ENCODE measurements at places on chromosomes 1 and 21. TPM values are rescaled to one million over a fixed set of nuclear protein-coding genes. Genes with fewer than 3 reads are reported as not detected.

- H3K4me1 ChIP-seq = no peaks in the 10 kb centered on the region
- DNase-seq = no peak
- no peaks in the 10 kb centered on the region for H3K36me3 ChIP-seq
Observed at GRCh38 chr1:209062081-209062620, 521.4 kb upstream of the CAMK1G start.

DNA sequence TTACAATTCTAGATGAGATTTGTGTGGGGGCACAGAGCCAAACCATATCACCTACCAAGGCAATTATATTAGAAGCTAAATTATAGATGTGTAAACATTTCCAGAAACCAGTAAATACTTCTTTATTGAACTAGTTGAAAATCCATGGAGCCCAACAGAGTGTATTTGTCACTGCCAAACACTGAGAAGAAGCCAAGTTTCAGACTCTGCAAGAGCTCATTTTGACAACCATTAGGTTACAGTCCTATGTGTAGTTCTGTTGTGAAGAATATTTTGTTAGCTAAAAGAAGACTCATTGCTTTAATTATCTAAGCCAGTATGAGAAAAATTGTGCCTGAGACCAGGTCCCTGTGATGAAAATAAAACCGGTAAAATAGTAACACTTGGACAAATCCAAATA lies 358.9 kb upstream of the SGIP1 start:
- H3K27ac ChIP-seq = no peak overlapping the region
- no peaks in the 10 kb centered on the region for H3K36me3 ChIP-seq
- no peak overlapping the region for H3K4me3 ChIP-seq
- no peaks in the 10 kb centered on the region for H3K27me3 ChIP-seq

DNA sequence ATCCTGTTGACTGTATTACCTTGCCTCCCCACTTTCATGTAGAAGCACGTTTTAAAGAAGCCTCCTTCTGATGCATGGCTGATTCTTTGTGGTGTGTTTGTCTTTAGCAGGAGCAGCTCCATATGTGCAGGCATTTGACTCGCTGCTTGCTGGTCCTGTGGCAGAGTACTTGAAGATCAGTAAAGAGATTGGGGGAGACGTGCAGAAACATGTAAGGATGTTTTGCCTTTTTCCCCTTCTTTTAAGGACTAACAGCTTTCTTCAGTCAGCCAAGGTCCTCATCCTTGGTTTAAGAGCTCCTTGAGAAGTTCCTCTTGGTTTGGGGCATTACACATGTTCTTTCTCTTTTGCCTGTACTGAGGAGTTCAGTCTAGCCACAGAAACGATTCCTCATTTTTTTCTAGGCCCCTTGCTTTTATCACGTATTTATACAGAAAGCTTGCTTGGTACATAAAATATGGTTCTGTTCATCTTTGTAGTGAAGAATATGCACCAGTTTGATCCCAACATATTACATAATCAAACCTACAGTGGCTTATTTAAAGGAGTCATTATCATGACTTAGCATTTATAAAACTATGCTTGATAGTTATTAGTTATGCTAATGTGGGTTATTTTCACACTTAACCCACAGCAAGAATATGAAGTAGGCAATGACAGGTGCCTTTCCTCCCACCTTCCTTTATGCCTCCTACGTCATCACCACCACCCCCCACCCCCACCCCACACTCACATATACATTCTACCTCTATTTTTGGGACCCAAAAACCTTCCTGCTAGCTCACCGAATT lies 19.6 kb downstream of the CAP1 start:
- peak overlapping the region; percentile 62 for H3K27ac ChIP-seq
- H3K4me3 ChIP-seq = peak overlapping the region; percentile 30
- peaks cover 72% of the 10 kb centered on the region for H3K4me1 ChIP-seq
- peaks cover 79% of the 10 kb centered on the region for H3K36me3 ChIP-seq

DNA sequence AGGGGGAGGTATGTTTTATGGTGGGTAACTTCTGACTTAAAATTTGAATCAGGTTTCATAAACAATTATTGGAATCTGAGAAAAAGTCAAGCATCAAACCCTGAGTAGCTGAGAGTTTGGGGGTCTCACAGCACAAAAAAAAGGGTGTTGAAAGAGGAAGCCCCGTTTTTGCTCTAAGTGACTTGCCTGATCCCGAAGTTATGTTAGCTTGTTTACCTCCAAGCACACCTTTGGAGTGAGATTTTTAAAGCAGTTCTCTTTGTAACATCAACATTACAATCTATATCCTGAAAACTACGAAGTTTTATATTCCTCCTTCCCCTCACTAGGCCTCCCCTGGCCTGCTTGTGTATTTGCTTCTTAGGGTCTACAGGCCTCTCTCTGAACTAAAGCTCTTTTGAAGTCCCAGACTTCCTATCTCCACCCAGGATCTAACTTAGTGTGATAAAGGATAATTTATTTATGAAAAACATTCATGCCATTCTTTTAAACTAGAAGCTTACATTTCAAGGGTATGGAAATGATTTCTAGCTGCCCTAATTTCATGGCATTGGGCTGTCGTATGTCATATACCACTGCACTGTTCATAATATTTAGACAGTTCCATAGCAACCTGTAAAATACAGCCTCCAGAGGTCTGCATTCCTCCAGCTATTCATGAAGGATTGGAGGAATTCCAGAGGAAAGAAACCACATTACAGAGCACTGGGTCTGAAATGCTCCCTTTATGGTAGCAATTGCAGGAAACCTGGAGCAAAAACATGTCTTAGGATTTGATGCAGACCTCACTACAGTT lies 36.1 kb upstream of the RGS1 start:
- H3K27ac ChIP-seq = peak overlapping the region; percentile 37
- no peak for DNase-seq
- H3K27me3 ChIP-seq = no peaks in the 10 kb centered on the region
- H3K4me1 ChIP-seq = peaks cover 11% of the 10 kb centered on the region

DNA sequence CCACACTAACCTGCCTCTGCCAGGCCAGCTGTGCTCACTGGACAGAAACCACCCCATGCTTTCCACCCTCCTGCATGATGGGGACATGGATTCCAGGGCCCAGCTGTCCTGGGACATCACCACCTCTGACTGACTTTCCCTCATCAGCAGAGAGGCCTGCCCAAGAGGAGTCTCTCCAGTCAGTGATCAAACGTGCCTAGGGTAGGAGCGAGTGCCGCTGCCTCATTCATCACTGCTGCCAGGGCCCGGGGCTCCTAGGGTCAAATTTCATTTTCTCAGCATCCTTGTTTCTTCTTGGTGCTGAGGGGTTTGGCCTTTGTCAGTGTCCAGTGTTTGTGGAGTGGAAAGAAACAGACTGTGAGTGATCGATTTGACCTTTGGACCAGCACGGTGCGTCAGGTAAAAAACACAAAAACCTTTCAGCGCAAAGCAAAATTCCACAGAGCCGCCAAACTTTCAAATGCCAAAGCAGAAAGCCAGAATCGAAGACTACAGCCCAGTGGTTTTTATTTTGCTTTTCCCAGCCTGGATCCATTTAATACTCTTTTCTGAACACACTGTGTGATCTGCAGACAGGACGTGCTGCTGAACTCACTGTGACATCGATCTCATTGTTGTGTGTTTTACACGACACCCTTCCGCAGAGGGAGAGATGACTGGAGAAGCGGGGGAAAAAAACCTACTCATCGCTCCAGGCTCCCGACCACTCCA lies 43.2 kb downstream of the CAPN8 start:
- no peaks in the 10 kb centered on the region for H3K27me3 ChIP-seq
- H3K27ac ChIP-seq = no peak overlapping the region
- no peak for DNase-seq

- H3K36me3 ChIP-seq = no peaks in the 10 kb centered on the region
- H3K4me3 ChIP-seq = no peak overlapping the region
- H3K27me3 ChIP-seq = no peaks in the 10 kb centered on the region
- no peak for DNase-seq
Observed at GRCh38 chr1:57468641-57469523, 45.0 kb upstream of the DAB1 start.

- no peak overlapping the region for H3K4me3 ChIP-seq
Observed at GRCh38 chr1:221510793-221511503, 230.9 kb downstream of the DUSP10 start.

- H3K27ac ChIP-seq = peak overlapping the region; percentile 66
- peaks cover 56% of the 10 kb centered on the region for H3K4me1 ChIP-seq
- peaks cover 31% of the 10 kb centered on the region for H3K36me3 ChIP-seq
- H3K4me3 ChIP-seq = peak overlapping the region; percentile 36
- no peaks in the 10 kb centered on the region for H3K27me3 ChIP-seq
Observed at GRCh38 chr1:1782399-1783221, 4.3 kb upstream of the NADK start.

GRCh38 chr1:156115514-156116374 lies 1.2 kb downstream of the LMNA start:
- H3K27ac ChIP-seq = peak overlapping the region; percentile 50
- peak; percentile 57 for DNase-seq
- no peaks in the 10 kb centered on the region for H3K36me3 ChIP-seq
- H3K27me3 ChIP-seq = peaks cover 28% of the 10 kb centered on the region
- peaks cover 70% of the 10 kb centered on the region for H3K4me1 ChIP-seq
- H3K4me3 ChIP-seq = peak overlapping the region; percentile 84

- peaks cover 35% of the 10 kb centered on the region for H3K36me3 ChIP-seq
- H3K27ac ChIP-seq = peak overlapping the region; percentile 95
- H3K4me3 ChIP-seq = peak overlapping the region; percentile 99
- no peaks in the 10 kb centered on the region for H3K27me3 ChIP-seq
Observed at GRCh38 chr1:110672001-110672752, 2.6 kb downstream of the KCNA3 start.

- H3K27ac ChIP-seq = peak overlapping the region; percentile 59
- no peaks in the 10 kb centered on the region for H3K27me3 ChIP-seq
- H3K4me3 ChIP-seq = peak overlapping the region; percentile 0
- peaks cover 30% of the 10 kb centered on the region for H3K36me3 ChIP-seq
- peaks cover 83% of the 10 kb centered on the region for H3K4me1 ChIP-seq
- no peak for DNase-seq
Observed at GRCh38 chr21:44868707-44869106, 4.8 kb downstream of the PTTG1IP start.

DNA sequence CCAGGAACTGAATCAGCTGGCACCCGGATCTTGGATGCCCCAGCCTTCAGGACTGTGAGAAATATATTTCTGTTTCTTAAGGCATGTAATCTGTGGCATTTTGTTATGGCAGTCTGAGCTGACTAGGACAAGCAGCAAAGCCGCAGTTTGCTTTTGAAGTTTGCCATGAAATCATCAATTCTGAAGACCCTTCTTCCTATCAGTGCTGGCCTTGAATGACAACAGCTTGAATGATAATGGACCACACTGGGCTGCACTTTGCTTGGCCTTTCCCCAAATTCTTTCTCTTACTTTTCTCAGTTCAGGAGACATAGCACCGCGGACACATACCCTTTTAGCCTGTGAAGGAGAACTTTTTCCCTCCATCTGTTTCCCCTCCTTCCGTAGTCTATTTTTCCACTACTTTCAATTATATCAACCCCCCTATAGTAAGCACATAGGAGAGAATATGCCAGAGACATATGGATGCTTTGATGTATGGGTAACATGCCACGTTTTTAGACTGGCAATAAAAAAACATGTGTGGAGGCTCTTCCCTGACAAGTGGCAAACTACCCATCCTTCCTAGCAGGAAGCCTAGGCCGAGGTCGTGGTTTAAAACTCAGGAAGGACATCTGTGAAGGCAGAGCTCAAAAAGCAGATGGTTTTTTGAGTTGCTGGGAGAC lies 42.9 kb downstream of the HLX start:
- no peak for DNase-seq
- H3K4me1 ChIP-seq = no peaks in the 10 kb centered on the region

DNA sequence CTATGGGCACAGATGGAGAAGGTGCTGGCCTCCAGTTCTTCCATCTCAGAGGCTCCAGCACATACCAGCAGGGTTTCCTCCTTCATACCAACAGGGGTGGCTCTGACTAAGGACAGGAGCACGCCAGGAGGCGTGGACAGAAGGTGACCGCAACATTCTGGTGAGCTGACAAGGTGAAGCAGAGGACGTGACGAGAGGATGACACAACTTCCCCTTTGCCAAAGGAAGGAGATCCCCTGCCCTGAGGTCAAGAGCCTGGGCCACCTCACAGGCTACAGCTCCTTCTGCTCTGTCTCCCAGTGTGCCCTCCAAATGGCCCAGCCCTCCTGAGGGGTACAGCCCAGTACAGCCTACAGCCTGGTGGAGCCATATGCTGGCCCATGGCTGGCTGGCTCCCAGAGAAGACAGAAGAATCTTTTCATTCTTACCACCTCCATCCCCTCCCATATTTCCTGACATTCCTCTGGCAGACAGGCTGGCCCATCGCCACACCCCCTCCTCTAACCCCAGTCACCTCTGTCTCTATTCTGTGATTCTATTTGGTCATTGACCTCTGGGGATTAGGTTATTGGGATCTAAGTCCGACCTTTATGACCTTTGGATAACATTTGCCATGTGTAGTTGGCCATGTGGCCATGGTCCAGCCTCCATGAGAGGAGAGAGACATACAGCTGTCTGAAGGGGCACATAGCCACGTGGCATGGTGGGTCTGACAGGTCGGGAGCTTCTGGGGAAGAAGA lies 5.1 kb upstream of the LAMB3 start:
- no peak for DNase-seq
- no peak overlapping the region for H3K27ac ChIP-seq
- no peak overlapping the region for H3K4me3 ChIP-seq
- no peaks in the 10 kb centered on the region for H3K36me3 ChIP-seq
- H3K27me3 ChIP-seq = no peaks in the 10 kb centered on the region

- peak; percentile 18 for DNase-seq
- H3K4me1 ChIP-seq = peaks cover 23% of the 10 kb centered on the region
- no peaks in the 10 kb centered on the region for H3K36me3 ChIP-seq
Observed at GRCh38 chr1:156692925-156693847, 12.2 kb downstream of the CRABP2 start.

DNA sequence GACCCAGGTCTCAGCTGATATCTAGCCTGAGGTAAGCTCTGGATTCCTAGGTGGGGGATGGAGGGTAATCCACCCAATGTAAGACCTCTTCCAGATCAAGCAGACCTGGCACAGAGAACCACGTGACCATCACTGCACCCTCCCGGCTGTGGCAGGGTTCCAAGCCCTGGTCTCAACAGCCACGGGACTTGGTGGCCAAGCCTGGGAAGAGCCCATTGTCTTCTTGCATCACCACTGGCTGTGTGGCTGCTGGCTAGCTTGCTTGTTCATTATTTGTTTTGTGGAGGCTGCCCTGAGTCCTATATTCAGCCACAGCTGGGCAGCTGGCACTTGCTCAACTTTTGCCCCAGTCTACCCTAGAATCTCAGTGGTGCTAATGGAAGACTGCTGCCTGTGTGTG lies 24.1 kb upstream of the NFASC start:
- H3K4me1 ChIP-seq = no peaks in the 10 kb centered on the region
- H3K36me3 ChIP-seq = no peaks in the 10 kb centered on the region
- no peak for DNase-seq
- H3K4me3 ChIP-seq = no peak overlapping the region

GRCh38 chr1:27592931-27593677 lies 10.8 kb downstream of the AHDC1 start:
- H3K4me1 ChIP-seq = peaks cover 44% of the 10 kb centered on the region
- H3K4me3 ChIP-seq = no peak overlapping the region
- no peak for DNase-seq
- H3K27ac ChIP-seq = no peak overlapping the region

GRCh38 chr1:153417136-153417888 lies 992 bp downstream of the S100A7A start:
- H3K36me3 ChIP-seq = no peaks in the 10 kb centered on the region
- no peak overlapping the region for H3K27ac ChIP-seq
- H3K4me1 ChIP-seq = no peaks in the 10 kb centered on the region
- no peak for DNase-seq
- no peaks in the 10 kb centered on the region for H3K27me3 ChIP-seq

Gene OR2T2
- total RNA-seq = not detected

Gene PRELP
- total RNA-seq = not detected

Gene LCE3D
- total RNA-seq = not detected

Gene NPPA
- total RNA-seq = not detected

Gene LAD1
- not detected for total RNA-seq

Gene RHBG
- not detected for total RNA-seq

Gene ATAD3C
- total RNA-seq = 0.28 TPM

Gene SPRR2B
- total RNA-seq = not detected

Gene NFIA
- total RNA-seq = 4.8 TPM

Gene SLC9C2
- not detected for total RNA-seq

Gene NBPF20
- 3.3 TPM for total RNA-seq

Gene PRR9
- not detected for total RNA-seq

Gene DRAM2
- total RNA-seq = 35.7 TPM

Gene PTAFR
- 0.53 TPM for total RNA-seq

Gene SIM2
- not detected for total RNA-seq

All from CD4-positive, alpha-beta T cell (primary cell).